Activated T-cell treated with anti-CD3 and anti-CD28 coated beads for 24 hours (primary cell): ENCODE measurements at places on chromosomes 2 and 18.

DNA sequence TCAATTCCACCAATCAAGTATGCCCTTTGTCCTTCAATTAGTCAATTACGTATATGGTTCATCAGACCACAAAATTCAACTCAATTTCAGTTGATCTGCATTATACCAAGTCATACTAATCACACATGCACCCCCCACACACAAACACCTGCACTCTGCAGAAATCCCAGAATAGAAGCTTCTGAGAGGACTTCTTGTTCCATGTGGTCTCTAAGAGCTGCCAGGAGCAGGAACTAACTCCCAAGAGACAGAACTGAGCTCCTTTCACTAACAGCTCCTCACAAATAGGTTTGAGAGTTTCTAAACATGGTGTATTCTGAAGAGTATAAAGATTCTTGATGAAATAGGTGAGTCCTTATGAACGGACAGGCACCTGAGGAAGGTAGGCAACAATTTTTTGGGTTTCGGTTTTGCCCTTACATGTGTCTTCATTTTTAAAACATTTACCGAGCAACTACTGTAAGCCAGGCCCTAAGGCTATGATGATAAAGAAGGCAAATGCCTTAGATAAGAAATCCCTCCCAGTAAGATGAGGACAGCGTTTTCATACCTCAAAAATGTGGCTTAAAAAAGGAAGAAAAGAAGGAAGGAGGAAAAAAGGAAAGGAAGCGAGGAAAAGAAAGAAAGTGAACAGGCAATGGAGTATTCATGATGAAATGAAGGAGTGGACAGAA lies 183.1 kb downstream of the PID1 start:
- DNase-seq: no peak

- no peak for DNase-seq
Observed at GRCh38 chr18:25039781-25040180, 312.2 kb downstream of the ZNF521 start.

DNA sequence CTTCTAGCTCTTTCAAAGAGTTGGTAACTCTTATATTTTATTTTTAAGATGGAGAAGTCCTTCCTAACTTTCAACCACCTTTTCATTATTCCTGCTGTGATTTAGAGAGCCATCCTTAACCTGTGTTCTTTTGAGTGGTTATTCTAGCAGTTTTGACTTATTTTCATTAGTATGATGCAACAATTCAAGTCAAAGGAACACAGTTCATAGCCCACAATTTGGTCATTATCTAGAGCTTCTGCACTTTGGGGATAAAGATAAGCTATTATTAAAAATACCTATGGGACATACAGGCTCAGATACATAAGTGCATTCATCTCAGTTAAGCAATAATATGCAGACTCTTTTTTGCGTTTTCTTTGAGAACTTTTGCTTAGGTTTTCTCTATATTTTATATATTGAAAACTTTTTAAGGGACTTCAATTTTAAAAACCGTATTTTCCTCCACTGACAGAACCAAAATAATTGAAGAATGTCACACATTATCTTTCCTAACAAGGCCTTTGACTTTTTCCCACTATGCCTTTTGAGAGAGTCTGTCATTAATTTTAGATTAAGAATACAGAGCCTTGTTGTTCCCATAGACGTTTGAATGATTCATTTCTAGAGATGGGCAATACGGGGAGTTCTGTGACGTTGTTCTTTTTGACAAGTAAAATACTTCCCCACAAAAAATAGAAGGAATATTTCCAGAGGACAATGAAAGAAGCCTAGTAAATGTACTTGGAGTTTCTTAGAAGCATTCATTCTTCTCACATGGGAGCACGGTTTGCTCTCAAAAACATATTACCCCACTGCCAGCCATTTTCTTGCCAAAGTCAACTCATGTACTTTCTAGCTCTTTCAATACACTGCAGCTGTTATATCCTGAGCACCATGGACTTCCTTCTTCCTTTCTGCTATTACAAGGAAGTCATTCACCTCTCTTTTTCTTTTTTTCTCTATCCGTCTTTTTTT lies 42.9 kb upstream of the RASGRP3 start:
- DNase-seq: no peak

DNA sequence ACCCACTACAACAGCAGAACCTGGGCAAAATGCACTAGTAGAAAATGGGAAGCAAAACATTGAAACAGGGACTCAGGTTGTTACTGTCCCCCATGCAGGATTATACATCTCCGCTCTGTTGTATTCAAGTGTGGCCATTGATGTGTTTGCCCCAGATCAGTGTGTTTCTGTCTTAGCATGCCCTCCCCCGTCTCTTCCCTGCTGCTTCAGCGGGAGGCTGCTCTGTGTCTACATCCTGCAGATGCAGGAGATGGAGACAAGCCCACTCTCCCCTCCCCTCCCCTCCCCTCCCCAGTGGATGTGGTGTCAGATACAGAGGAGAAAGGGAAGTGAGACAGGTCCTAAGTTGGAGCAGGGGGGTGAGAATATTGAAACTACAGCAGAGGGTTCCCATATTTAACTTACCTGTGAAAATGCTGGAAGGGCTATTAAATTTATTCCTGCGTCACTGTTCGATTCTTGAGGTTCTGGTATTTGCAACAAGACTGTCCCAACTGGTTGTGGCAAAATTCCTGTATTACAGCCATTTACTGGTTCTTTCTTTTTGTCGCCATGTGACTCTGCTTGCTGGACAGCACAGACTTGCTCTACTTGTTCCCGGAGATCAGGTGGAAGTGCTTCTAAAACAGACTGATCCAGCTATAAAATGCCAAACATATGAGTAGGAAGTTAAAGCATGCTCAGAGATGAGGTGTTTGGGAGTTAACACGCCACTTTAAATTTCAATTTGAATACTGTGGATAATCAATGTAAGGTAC lies 67.0 kb downstream of the EIF5B start:
- no peak for DNase-seq

GRCh38 chr2:145609951-145610350 lies 1090.0 kb upstream of the ZEB2 start:
- no peak for DNase-seq

- no peak for DNase-seq
Observed at GRCh38 chr2:166516712-166517303, 22.8 kb upstream of the SCN7A start.

DNA sequence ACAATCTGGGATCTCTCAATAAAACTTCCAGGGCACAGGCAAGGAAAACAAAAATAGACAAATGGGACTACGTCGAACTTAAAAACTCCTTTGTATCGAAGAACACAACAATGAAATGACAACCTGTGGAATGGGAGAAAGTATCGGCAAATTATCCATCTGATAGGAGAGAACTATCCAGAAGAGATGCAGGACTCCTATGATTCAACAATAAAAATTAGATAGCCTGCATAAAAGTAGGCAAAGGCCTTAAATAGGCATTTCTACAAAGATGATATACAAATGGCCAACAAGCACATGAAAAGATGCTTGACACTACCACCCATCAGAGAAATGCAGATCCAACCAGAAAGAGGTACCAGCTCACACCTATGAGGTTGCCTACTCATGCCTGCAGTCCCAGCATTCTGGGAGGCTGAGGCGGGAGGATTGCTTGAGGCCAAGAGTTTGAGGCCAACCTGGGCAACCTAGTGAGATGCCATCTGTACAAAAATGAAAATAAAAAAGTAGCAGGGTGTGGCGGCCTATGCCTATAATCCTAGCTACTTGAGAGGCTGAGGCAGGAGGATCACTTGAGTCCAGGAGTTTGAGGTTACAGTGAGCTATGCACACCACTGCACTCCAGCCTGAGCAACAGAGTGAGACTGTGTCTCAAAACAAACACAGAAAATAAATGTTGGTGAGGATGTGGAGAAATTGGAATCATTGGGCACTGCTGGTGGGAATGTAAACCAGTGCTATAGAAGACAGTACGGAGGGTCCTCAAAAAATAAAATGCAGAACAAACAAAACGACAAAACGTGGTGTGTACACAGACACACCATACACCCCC lies 21.6 kb downstream of the TWIST2 start:
- no peak for DNase-seq

GRCh38 chr2:80255918-80256781 lies 48.4 kb downstream of the LRRTM1 start:
- DNase-seq: no peak

GRCh38 chr2:228649447-228649846 lies 468.0 kb upstream of the SPHKAP start:
- no peak for DNase-seq

- DNase-seq: no peak
Observed at GRCh38 chr18:75714766-75715165, 287.3 kb upstream of the SMIM21 start.

DNA sequence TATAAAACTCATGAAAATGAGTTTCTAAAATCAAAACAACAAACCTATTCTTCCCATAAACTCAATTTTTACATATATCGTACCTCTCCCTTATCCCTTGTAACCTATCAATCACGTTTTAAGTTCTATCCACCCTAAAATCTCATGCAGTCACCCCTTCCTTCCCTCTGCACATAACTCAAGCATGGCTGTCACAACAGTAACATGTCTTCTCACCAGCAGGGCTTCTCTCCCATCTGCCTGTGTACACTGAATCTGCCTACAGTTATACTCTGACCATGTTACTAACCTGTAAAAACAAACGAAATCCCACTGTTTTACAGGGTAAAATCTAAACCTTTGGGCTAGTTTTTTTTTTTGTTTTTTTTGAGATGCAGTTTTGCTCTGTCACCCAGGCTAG lies 68.2 kb downstream of the MAP4K3 start:
- DNase-seq: no peak

GRCh38 chr2:11752906-11753305 lies 6.5 kb downstream of the LPIN1 start:
- no peak for DNase-seq

- peak; percentile 53 for DNase-seq
Observed at GRCh38 chr2:27735263-27735904, 36.1 kb upstream of the MRPL33 start.

DNA sequence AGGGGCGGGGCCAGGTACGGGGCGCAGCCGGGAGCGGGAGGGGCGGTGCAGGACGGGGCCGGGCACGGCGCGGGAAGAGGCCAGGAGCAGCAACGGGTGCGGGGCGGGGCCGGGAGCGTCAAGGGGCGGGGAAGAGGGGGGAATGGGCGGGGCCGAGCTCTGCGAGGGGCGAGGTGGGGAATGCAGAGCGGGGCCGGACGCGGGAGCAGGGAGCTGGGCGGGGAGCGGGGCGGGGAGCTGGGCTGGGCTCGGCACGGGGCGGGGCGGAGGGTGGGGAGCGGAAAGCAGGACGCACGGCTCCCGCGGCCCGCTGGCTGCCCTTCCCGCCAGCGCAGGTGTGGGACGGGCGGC lies at the start of gene IMPA2:
TSS of gene IMPA2 (plus strand) at position 316 of the 351 bp plus-strand sequence. CDS start 163 bp downstream, outside the sequence.
- DNase-seq: no peak

GRCh38 chr2:27369471-27370025 lies 590 bp downstream of the EIF2B4 start:
- no peak for DNase-seq

GRCh38 chr2:172436889-172437288 lies 9.5 kb downstream of the ITGA6 start:
- DNase-seq: no peak

DNA sequence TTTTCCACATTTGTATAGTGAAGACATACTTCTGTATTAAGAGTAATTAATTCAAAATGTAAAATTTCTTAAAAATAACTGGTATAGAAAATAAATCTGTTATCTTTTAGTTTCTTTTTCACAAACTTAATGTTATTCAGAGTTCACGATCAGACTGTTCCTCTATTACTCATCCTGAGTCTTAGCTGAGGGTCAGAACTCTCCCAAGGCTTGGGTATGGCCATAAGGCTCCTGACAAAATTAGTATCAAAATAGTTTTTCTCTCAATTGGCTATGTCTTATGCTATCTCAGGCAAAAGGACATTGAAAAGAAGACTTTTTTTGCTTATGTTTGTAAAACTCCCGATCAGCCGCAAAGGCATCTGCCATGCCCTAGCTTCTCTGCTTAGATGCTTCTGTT lies 56.1 kb upstream of the NAB1 start:
- DNase-seq: no peak

- no peak for DNase-seq
Observed at GRCh38 chr18:37438417-37439180, 127.0 kb downstream of the CELF4 start.

DNA sequence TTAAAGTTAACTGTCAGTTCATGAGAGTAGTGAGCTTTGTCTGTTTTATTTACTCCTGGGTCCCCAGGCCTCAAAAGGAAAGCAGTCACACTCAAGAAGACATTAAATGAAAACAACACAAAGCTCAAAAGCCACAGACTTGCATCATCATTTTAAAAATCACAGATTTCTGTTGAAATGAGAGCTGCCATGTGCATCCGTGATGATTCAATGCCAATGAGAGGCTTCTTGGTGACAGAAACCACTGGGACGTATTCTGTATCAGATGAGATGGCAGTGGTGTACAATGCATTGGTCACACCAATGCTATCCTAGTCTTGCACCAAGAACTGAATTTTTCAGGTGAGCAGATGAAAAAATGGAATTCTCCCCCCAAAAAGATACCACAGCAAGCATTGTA lies 204.8 kb downstream of the ANAPC1 start:
- DNase-seq: no peak

DNA sequence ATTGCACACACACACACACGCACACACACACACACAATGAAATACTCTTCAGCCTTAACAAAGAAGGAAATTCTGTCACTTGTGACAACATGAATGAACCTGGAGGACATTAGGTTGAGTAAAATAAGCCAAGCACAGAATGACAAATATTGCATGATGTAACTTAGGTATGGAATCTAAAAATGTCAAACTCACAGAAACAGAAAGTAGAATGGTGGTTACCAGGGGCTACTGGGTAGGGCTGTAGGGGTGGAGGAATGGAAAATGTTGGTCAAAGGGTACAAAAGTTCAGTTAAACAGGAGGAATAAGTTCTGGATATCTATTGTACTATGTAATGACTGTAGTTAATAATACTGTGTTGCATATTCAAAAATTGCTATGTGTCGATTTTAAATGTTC lies 29.5 kb downstream of the SCN2A start:
- DNase-seq: peak; percentile 2

GRCh38 chr18:34494359-34494696 lies 215.8 kb upstream of the DTNA start:
- no peak for DNase-seq

- no peak for DNase-seq
Observed at GRCh38 chr2:29723255-29724001, 198.0 kb downstream of the ALK start.

- no peak for DNase-seq
Observed at GRCh38 chr2:11100976-11101375, 54.3 kb upstream of the SLC66A3 start.
